Activated CD8-positive, alpha-beta memory T cell treated with anti-CD3 and anti-CD28 coated beads for 48 hours (primary cell): ENCODE measurements at places on chromosomes 6 and 20.

DNA sequence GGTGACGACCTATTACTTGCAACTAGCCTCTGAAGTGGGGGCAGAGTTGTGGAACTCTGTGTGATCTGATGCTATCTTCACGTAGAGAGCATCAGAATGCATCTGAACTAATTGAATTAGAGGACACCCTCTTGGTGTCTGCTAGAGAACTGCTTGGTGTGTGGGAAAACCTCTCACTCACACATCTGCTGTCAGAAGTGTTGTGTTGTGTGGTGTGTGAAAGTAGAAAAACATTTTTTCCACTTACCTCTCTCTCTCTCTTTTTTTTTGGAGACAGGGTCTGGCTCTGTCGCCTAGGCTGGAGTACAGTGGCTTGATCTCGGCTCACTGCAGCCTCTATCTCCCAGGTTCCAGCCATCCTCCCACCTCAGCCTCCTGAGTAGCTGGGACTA, 90.0 kb downstream of the CHMP4B start:
- DNase-seq = no peak

- no peak for DNase-seq
Measured at GRCh38 chr6:72413884-72414283, 208.0 kb upstream of the KCNQ5 start.

DNA sequence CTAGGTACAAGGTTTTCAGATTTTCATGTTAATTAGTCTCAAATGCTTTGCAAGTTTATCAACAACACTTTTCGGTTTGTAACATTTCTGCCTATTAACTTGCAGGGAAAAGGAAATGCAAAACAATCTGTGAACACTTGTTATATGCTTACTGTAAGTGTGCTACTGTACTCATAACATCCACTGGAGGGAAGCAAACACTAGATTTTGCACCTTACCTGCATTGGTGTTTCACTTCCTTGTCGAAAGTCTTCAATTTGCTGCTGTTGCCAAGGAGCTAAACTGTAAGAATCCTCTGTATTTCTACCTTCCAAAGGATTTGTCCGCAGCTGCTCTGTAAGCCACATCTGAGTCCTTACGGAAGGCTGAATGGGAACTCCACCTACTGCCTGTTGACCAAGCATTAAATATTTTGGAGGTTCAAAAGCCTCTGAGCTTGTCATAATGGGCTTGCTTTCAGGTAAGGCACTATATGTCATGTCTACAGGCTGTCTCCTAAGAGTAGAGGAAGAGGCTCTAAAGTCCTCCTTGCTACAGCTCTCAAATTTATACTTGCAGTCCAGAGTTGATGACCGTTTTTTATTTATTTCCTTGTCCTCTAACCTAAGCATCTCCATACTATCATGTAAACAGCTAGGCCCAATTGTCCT, 17.3 kb downstream of the PLN start:
- no peak for DNase-seq

- no peak for DNase-seq
Measured at GRCh38 chr20:5973172-5973571, 22.7 kb downstream of the MCM8 start.

DNA sequence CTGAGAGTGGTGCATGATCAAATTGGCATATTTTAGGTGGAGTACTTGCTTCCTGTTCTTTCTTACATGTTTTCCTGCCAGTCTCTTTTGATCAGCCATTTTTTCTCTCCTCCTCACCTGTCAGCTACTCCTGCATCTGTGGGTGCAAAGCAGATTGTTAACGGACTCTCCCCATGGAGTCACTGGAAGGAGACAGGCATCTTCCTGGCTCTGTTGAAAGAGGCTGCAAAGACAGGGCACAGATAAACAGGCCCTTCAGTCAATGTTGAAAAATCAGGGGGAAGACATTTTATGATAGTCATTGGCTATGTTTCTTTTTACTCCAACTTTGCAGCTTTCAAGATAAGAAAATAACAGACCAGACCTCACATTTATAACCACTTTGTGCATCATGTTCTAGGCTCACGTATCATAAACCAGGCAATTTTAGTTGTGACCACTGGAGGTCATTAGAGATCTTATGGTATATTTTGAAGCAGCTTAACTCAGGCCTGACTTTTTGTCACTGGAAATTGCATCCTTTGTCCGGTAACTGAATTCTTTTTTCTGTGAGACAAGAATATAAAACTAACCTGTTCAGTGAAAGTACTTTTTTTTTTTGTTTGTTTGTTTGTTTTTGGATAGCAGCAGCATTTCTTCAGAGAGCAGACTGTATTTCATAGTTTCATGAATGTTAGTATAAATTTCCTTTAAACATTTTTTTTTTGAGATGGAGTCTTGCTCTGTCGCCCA, 20.1 kb downstream of the ECT2L start:
- no peak for DNase-seq

GRCh38 chr20:5557123-5557522, 193.1 kb upstream of the SHLD1 start:
- DNase-seq = no peak
